T-helper 1 cell (primary cell): ENCODE measurements at places on chromosomes 16 and 17.

DNA sequence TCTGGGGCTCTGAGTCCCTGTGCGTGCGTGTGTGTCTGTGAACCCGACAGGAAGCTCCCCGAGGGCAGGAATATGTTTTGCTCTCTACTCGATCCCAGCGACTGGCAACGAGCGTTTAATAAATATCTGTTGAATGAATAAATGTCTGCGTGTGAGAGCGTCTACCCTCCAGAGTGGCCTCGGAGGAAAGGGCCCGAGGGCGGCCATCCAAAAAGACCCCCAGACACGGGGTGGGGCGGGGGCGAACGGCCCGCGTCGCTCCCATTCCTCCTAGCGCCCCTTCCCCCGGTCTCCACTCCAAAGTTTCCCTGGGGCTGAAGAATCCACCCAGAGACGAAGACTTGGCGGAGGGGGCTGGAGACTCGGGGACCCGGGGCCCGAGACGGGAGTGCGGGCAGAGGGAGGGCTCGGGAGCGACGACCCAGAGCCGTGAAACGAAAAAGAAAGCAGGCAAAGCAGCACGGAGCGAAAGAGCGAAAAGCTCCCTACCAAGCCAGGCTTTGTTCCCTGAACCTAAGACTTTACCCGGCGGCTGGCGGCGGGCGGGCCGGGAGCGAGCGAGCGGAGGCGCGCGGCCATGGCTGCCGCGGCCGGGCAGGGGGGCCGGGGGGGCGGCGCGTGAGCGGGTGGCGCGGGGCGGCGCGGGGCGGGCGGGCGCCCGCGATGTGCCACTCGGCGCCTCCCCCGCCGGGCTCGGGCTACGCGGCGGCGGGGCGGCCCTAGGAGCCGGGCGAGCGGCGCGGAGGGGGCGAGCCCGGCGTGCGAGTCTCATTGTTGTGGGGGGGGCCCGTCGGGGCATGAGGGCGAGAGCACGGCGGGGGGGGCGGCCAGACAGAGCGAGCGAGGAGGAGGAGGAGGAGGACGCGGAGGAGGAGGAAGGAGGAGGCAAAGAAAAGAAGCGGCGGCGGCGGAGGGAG is at the start of gene MLLT6:
Gene MLLT6 (plus strand): TSS at position 668 of the 917 bp plus-strand sequence. CDS start 360 bp downstream, outside the sequence.
- DNase-seq, result peak; percentile 74

DNA sequence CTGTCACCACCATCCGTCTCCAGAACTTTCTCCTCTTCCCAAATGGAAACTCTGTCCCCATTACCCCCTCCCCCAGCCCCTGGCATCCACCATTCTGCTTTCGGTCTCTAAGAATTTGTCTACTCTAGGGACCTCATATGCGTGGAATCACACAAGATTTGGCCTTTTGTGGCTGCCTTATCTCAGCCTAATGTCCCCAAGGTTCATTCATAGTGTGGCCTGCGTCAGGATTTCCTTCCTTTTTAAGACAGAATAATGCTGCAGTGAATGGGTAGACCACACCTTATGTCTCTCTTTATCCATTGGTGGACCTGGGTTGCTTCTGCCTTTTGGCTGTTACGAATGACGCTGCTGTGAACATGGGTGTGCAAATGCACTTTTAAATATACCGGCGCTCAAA is 139.7 kb upstream of the PLCG2 start:
- no peak for DNase-seq

DNA sequence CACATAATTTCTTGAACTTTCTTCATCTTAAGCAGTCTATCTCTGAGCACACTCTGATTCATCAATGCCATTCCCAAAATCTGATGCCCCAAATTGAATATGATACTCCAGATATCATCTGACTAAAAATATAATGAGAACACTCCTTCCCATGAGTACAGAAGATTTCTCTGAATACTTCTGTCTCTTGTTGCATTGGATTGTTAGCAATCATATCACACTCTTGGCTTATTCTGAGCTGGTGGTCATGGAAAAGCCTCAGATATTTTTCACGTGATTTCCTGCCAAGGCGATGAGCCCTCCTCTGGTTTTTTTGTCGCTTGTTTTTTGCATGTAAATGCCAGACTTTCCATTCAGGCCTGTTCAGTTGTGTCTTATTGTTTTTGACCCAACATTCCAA is 87.2 kb downstream of the NOG start:
- DNase-seq, result no peak

- DNase-seq, result no peak
Measured at GRCh38 chr17:4845118-4845517, 12.0 kb downstream of the MINK1 start.

DNA sequence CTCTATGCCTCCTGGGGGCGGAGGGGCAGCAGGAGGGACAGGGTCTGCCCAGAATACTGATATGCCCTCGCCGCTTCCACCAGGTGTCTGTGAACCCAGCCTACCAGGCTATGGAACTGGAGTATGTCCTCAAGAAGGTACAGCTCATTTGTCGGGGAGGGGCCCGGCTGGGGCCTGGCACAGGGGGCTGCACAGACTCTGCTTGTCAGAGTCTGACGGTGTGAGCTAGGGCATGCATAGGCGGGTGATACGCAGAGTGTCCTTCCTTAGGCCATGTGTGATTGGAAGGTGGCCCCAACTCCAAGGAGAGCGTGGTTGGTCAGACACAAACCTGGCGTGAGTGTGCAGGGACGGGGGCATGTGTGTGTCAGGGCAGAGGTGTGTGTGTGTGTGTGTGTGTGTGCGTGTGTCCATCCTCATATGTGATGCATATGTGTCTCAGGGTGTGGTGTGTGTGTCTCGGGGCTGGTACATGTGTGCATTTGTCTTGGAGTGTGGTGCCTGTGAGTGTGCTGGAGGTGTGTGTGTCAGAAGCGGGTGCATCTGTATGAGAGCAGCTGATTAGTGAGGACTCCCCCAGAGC is 7.0 kb downstream of the CHAD start:
- no peak for DNase-seq

DNA sequence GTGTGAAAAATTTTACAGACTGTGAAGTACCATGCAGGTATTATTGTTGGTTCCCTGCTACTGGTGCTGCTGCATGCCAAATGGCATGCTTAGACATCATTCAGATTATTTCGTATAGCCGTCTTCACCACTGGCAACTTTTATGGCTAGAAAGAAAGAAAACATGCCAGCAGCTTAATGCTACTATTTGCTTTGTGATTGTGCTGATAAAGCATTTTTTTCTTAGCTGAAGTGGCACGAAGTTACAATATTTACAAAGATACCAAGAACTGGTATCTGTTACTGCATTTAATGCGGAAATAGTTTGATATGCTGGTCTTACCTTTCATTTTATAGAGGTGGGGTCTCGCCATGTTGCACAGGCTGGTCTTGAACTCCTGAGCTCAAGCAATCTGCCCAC is 8.2 kb downstream of the ZNHIT3 start:
- no peak for DNase-seq

DNA sequence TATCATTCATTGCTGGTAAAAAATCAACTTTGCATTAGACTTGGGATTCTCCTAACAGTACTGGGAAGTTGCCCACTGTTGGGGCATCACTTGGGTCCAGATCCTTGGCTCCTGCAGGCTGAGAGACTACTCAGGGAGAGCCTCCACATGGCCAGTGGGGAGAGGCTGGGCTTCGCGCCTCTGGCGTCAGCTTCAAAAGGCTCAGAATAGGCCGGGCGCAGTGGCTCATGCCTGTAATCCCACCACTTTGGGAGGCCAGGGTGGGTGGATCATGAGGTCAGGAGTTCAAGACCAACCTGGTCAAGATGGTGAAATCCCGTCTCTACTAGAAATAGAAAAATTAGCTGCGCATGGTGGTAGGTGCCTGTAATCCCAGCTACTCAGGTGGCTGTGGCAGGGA is 3.4 kb upstream of the CSHL1 start:
- no peak for DNase-seq

GRCh38 chr17:50055426-50056216 is at the start of gene ITGA3:
ITGA3 (plus strand) TSS chr17:50056110; CDS start chr17:50056440, 330 bp downstream.
- peak; percentile 56 for DNase-seq

- DNase-seq, result peak; percentile 38
Measured at GRCh38 chr17:72618001-72618509, 474.4 kb downstream of the SLC39A11 start.

GRCh38 chr16:84930298-84931106 is 80.8 kb downstream of the ZDHHC7 start:
- DNase-seq, result no peak

GRCh38 chr17:56630202-56630601 is 36.7 kb downstream of the NOG start:
- DNase-seq, result no peak

DNA sequence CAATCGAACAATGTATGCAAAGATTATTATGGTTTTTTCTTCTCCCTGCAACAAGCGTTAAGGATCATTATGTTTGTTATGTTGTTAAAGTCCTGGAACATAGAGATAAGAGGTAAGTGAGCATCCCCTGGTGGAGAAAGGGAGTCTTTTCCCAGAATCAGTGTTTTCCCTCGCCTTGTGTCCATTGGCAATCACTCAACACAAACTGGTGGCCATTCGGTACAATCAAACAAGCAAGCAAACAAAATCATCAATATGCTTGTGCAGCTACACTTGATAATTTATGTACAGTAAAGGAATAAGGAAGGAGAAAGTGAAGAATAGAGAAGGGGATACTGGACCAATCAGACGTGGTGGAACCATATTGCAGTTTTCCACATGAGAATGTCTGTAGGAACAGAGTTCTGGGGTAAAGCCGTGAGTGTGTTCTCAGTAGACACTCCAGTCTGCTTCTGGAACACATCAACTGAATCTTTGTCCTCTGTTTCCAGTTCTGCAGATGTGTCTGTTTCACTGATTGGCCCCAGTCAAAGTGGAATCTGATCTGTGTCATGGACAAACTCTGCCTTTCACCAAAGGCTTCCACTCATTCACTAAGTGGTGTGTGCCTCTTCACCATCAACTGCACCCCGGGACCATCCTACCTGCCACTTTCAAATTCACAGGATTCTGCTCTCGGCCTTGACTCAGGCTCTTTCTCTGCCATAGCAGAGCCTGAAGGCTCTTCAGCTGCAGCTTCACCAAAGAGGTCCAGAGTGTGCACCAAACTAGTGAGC is 169.5 kb downstream of the AHSP start:
- no peak for DNase-seq

DNA sequence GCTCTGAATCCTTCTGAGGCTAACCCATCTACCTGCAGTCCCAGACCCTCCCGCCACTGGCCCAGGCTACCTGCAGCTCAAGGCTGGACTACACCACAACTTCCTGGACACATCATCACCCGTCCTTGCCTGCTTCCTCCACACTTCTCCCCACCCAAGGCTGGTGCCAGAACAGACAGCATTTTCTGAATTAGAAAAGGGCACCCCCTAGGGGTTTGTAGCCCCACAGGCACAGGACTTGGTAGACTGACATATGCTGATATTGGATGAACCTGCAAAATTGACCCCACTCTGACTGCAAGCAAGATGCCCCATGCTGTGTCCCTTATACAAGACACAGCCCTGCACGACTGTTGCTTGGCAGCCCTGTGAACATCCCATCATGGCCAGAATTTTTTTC is 271.5 kb upstream of the C16orf82 start:
- DNase-seq, result no peak

DNA sequence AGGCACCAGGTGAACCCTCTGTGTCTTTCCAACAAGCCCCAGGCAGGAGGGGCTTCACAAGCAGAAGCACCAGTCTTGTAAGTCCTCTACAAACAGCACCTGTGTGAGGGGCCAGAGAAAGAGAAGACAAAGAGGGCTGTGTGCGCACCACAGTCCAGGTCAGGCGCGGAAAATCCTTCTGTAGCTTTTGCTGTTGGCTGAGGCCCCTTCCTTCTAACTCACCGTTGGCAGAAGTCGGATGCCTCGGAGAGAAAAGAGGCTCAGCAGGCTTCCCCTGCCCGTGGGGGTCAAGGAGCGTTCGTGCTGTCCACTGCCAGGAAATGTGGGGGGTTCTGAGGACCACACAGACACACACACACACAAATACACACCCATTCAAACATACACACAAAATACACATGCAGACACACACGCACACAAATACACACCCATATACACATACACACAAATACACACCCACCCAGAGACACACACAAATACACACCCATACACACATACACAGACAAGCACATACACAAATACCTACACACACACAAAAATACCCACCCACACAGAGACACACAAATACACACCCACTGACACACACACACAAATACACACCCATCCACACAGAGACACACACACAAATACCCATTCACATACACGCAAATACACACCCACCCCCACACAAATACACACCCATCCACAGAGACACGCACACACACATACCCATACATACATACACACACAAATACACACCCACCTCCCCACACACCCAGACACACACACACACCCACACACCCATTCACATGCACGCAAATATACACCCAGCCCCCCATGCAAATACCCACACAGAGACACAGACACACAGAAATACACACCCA is 6.8 kb downstream of the ZG16B start:
- DNase-seq, result no peak

GRCh38 chr16:89921702-89922476 is 1.3 kb upstream of the TUBB3 start:
- DNase-seq, result peak; percentile 62

DNA sequence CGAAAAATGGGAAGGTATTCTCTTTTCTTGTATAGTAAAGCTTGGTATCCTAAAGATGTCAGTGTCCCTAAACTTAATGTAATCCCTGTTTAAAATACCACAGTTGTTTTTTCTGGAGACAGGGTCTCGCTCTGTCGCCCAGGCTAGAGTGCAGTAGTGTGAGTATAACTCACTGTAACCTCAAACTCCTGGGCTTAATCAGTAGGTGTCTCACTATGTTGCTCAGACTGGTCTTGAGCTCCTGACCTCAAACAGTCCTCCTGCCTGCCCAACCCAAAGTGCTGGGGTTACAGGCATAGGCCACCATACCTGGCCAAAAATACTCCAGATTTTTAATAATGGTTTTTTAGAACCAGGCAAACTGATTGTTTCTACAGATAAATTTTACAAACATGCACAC is 8.2 kb downstream of the DCAF7 start:
- DNase-seq, result no peak

DNA sequence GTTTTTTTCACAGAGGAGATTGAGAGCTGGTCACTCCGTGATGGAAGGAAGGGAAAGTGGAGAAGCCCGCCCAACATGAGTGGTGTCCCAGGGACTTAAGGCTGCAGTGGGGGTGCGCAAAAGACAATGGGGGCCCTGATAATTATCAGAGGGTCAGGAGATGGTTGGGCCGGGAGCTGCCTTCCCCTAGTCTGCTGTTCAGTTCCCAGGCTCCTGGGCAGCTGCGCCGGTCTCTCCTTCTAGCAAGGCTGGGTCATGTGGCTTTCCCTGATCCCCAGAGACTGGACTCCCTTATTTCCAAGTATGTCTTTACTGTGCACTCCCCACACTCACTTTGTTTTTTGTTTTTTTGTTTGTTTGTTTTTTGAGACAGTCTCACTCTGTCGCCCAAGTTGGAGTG is 16.2 kb downstream of the CYGB start:
- DNase-seq, result no peak

DNA sequence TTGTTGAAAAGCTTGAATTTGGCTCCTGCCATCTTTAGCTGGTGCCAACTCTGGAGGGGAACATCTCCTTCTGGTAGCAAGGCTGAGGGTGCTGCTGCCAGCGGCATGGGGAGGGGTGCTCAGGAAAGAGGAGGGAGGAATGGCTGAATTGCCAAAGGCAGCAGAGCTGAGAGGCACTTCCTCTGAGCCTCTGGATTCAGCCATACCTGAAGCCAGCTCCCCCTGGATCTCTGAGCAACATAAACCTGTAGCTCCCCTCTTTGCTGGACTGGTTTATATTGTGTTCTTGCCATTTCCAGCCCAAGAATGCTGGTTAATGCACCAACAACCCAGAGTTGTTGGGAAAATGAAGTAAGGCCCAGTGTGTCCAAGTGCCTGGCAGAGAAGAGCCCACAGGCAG is 7.4 kb downstream of the MEFV start:
- no peak for DNase-seq
